ENCODE measurements at places on chromosomes 2 and 18.
A peak's percentile ranks its signal among the peaks of the same experiment; 100 is the strongest.

GRCh38 chr2:54416166-54416813, 39.8 kb upstream of the SPTBN1 start:
- DNase-seq = no peak

GRCh38 chr2:182915369-182916326, 49.2 kb upstream of the FRZB start:
- no peak for DNase-seq

DNA sequence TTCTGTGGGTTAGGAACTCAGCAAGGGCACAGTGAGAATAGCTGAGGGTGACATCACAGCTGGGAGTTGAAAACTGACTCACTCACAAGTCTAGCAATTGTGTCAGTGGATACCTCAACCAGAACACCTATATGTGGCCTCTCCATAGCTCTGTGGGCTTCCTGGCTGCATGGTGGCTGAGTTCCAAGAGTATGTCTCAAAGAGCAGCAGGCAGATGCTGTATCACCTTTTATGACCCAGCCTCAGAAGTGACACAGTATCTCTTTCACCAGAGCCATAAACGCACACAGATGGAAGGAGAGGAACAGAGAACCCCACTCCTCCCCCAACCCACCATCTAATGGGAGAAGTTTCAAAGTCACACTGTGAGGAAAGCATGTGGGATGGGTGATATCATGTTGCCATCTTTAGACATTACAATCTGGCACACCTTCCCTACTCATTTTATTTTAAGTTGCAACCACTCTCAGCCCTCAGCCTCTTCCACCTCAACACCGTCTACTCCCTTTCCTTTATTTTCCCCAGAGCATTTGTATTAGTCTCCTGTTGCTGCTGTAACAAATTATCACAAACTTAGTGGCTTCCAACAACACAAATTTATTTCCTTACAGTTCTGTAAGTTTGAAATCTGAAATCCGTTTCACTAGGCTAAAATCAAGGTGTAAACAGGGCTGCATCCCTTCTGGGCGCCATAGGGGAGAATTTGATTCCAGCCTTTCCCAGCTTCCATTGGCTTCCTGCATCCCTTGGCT, 134.6 kb upstream of the SPATS2L start:
- DNase-seq = no peak

DNA sequence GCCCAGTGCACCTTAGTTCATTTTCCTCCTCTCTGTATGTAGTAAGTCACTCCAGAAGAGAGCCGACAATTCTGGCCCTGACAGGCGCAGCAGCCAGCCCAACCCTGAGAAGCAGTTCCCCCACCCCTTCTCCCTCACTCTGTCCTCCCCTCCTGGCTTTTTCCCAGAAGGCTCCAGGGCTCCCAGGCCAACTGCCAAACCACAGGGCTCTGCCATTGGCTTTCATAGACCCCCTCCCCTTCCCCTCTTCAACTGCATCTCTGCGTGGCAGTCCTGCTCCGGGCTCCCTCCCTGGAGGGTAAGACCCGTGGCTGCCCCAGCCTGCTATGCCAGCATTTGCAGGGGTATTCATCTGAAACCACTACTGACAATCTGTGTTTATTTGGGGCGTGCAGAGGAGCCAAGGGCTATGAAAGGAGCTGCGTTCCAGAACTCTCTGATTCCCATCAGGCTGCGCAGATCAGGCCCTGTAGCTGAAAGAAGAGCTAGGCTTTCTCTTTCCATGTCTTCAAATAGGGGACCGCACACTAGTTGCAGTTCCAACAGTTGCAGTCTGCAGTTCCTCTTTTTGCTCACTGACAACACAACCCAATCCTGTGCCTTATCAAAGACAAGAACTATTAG, 388.6 kb upstream of the TNP1 start:
- no peak for DNase-seq

GRCh38 chr2:31675485-31675901, 94.8 kb upstream of the SRD5A2 start:
- peak; percentile 4 for DNase-seq

- DNase-seq = no peak
Observed at GRCh38 chr18:63205791-63206252, 113.7 kb downstream of the BCL2 start.

DNA sequence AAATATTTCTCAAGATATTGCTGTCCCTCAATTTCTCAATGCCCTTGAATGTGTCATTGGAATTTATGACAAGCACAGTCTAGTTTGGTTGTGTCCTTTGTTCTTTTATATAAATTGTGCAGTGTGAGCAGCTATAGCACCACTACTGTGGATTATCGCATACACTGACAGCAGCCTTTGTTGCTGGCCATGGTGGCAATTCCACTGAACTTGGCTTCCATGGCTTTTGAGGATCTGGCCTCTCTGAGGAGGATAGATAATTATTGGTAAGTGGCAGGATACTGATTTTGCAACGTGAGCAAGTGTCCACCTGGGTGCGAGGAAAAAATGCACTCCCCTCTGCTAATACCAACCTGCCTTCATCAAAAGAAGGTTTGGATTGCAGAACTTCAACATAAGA, 84.0 kb downstream of the RDH14 start:
- DNase-seq = no peak

GRCh38 chr2:51707625-51708024, 675.7 kb upstream of the NRXN1 start:
- no peak for DNase-seq

GRCh38 chr18:77617694-77618093, 368.0 kb downstream of the GALR1 start:
- no peak for DNase-seq

GRCh38 chr2:195582188-195582587, 74.8 kb upstream of the SLC39A10 start:
- no peak for DNase-seq

DNA sequence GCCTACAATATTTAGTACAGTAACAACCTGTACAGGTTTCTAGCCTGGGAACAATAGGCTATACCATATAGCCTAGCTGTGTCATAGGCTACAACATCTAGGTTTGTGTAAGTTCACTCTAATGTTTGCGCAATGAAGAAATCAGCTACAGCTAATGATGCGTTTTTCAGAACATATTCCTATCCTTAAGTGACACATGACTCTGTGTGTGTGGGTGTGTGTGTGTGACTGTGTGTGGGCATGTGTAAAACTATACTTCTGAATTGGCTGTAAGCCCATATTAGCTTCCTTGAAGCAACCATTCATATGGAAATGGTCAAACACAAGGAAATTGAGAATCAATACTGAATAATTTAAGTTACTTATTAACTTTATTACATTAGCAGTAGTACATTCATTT, 120.8 kb upstream of the SULT1C3 start:
- no peak for DNase-seq

DNA sequence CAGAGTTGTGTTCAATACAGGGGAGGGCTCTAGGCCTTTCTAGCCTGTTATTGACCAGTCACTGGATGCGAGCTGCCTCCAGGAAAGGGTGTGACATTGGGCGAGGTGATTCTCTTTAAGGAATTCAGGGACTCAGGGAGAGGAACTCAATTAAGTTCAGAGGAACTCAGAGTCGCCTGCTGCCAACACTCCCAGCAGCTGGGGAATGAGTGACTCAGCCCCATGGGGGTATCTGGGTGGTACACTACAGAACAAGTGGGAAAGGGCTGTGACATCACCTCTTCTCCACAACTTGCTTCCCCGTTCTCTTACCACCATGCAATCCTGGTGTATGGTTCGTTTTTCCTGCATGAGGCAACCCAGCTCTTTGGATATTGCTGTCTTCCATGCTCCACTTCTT, 50.4 kb upstream of the CYRIA start:
- DNase-seq = no peak

GRCh38 chr18:10705786-10706185, 180.0 kb downstream of the NAPG start:
- no peak for DNase-seq

DNA sequence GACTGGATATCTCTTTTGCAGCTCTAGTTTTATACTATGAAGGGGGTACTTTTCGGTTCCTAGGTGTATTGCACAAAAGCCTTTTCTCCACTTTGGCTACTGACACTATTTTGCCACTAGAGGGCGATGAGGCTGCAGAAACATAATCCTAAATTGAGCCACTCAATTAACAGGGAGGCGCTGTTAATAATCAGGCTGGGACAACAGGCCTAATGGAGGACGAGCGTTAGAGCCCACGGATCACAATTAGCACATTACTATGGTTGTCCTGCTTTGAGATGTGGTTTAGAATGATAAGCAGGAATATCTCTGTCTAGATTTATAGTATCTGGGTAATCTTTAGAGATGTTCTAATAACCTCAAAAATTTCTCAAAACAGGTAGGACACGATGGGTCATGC, 62.2 kb upstream of the PMAIP1 start:
- peak; percentile 70 for DNase-seq

GRCh38 chr2:177545143-177545542, 152.6 kb downstream of the AGPS start:
- no peak for DNase-seq

DNA sequence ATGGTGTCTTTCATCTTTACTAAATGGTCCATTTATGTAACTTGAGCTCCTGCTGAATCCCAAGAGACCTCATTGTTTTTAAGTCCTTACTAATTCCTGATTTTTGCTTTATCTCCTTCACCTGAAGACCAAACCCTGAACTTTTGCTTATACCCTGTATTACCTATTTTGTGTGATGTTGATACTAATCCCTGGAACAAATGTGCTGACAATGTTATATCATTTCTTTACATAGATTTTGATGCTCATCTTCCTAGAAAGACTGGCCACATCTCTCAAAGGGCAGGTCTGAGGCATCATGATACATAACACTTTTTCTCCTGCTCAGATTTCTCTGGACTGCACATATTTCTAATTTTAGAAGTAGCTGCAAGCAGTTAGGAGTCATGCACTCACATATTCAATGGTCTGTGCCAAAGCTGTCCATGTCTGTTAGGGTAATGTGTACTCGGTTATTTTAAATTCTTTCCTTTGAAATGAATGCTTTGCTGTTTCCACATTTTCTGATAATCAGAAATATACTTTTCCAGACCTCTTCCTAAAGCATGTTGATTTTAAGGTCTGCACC, 427.9 kb upstream of the HNRNPA3 start:
- no peak for DNase-seq

GRCh38 chr2:228763379-228763981, 507.6 kb downstream of the PID1 start:
- DNase-seq = no peak

DNA sequence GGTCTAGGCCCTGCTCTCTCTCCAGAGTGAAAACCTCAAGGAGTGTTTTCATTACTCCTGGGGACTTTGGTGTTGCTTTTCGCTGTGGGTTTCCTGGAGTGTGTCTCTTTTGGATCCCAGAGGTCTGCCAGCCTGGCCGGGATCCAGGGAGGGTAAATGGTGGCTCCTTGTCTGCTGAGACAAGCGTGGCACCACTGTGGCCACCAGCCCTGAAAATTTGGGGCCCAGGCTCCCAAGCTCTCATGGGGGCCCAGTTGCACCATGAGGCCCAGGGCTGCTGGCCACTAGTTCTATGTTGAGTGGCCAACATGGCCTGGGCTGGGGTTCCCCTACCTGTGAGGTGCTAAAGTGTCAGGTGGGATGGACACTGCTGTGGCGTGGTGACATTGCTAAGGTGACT, 144.8 kb downstream of the CTIF start:
- DNase-seq = no peak

- peak; percentile 28 for DNase-seq
Observed at GRCh38 chr18:63158012-63158631, 161.4 kb downstream of the BCL2 start.

DNA sequence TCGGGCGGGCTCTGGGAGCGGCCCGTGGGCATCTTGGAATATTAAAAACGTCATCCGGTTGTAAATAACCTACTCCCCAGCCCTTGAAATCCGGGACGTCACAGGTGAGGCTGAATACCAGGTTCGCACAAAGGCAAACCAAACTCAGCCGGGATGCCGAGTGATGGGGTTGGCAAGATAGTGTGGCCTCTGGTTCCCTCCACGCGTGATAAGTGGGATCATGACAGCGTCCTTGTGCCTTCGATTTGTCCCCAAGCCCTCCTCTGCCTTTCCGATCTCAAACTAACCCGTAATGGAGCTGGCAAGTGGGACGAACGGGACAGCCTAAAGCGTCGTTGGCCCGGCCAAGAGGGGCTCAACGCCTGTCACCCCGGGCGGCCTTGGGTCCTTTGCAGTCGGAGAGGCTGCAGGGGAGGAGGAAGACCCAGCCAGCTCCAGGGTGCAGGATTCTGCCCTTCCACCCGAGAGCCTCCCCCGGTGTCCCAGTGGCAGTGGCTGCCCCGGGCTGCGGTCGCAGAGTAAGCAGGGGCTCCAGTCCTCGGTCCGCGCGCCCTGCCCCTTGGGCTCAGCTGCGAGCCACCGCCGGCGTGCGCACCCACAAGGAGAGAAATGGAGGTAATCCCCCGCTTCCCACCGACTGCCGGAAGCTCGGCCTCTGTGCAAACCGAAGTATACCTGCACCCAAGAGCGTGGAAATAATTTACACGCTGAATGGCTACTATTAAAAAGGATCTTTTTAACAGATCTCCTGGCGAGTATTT, 13.4 kb upstream of the PAX3 start:
- DNase-seq = no peak

DNA sequence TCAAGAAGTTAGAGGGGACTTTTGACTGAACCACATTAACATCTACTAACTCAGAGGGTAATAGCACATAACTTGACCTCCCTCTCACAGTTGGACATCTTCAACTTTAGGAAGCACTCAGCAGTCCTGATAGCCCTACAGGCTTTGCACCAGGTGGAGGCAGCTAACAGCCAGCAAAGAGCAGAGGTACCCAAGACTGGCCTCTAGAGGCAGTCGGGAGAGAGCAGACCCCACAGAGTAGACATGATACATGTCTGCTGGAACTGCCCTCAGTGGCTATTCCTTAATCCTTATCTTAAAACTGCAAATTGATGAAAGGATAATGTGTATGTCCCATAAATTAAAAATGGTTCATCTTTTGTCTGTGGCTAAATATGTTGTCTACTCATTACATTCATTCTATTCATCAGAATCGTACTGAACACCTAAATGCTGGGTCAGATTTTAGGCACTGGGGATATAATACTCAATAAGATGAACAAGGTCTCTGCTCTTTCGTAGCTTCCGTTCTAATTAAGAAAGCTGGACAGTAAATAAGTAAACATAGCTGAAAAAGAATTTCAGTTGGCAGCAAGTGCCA, 49.8 kb downstream of the CAB39 start:
- peak; percentile 32 for DNase-seq

- DNase-seq = no peak
Observed at GRCh38 chr2:145584353-145584752, 1064.4 kb upstream of the ZEB2 start.

DNA sequence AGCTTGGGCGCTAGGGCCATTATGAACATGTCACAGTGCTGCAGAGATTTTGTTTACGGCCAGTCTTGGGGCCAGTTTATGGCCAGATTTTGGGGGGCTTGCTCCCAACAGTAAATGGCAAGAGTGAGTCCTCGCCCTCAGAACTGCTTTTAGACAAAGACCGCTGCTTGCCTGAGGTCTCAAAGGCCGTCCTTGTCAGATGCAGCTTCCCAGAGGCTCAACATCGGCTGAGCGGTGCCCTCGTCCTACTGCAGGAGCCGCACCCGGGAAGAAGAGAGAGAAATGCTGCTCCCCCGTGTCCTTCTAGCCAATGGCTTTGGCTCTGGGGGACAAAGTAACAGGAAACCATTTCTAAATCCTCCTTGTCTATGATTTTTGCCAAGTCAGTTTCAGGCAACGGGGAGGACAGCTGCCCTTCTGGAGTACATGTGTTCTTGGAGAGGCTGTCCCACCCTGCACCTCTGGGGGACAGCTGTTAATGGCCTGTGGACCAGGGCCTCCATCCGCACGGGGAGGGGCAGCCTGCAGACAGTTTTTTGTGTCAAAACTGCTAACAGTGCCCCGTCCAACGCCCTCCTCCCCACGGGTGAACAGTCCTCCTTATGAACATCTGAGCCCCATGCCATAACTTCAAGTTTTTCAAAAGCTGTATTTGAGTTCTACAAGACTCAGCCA, 66.1 kb downstream of the C18orf63 start:
- no peak for DNase-seq

Measured in CD4-positive, alpha-beta T cell treated with Interleukin-21 for 1 hour (primary cell).